D341Med (cell line): ENCODE measurements at places on chromosomes 13 and 19.

DNA sequence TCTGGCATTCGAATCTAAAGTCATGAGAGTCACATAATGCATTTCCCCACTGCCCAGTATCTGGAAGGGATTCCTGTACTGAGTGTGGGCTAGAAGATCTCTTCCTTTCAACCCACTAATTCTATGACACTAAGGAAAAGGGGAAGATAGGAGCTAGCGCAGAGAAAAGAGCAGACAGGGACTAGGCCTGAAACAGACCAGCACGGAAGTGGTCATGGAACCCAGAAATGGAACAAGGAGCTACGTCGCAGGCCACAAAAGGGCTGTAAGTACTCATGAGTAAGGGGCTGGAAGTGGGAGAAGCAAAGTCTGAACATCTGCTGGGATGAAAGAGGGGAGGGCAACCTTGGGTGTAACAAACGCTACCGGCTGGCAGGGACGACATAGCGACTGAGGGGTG is 8.6 kb downstream of the ABCC4 start:
- DNase-seq: no peak

- DNase-seq: no peak
These were observed 84.6 kb upstream of the FREM2 start for GRCh38 chr13:38602266-38602665.

- DNase-seq: no peak
These were observed 26.5 kb downstream of the ZNF607 start for GRCh38 chr19:37692956-37693620.

DNA sequence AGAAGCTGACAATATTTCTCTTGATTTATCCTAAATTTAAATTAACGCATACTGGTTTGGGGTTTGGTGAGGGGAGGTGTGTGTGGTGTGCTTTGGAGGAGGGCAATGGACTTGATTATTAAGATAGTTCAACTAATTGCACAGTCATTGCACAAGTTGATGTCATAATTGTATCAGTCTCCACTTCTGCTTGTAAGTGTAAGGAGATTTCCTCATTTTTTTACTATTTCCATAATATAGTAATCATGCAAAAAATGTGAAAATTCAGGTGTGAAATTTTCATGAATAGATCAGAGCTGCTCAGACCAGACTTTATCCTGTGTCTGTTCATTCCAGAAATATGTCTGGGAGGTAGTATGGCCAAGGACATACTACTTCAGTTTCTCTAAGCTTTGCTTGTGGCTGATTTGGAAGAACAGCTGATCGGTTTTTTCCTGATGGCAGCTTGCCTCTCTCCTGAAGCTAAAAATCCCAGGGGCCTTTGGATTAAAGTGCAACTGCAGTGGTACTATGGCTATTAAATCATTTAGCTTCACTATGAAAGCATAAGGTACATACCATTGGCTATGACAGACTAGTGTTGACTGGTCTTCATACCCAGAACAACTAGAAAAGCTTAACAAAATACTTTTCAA is 201.8 kb upstream of the MIR17HG start:
- DNase-seq: peak; percentile 48

DNA sequence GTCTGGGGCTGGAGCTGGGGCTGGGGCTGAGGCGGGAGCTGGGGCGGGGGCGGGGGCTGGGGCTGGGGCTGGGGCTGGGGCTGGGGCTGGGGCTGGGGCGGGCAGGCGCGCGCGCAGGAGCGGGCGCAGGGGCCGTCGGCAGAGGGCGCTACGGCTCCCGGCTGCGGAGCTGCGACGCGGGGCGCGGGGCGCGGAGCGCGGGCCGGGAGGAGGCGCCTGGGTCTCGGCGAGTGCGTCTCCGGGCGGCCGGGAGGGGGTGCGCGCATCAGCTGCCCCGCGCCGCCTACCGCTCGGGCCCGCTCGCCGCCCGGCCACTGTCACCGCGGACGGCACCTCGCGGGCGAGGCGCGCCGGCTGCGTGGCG is 422 bp upstream of the MTUS2 start:
- peak; percentile 90 for DNase-seq

GRCh38 chr19:8089664-8090601 is 37.4 kb downstream of the CCL25 start:
- no peak for DNase-seq

DNA sequence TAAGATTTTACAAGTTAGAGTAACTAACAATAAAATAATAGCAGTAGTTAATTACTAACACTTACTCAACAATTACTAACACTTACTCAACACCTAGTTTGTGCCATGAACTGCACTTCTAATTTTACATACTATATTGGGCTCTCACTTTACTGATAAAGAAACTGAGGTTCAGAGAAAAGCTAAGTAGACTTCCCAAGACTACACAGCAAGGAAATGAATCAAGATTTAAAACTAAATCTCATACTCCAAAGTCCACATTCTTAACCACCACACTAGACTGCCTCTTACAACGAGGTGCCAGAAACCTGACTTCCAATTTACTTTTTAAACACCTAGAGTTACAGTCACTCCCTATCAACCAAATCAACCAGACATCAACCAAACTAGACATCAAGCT is 25.1 kb downstream of the RBM26 start:
- DNase-seq: no peak
